ENCODE measurements at places on chromosomes 3 and 15.
A peak's percentile ranks its signal among the peaks of the same experiment; 100 is the strongest.

DNA sequence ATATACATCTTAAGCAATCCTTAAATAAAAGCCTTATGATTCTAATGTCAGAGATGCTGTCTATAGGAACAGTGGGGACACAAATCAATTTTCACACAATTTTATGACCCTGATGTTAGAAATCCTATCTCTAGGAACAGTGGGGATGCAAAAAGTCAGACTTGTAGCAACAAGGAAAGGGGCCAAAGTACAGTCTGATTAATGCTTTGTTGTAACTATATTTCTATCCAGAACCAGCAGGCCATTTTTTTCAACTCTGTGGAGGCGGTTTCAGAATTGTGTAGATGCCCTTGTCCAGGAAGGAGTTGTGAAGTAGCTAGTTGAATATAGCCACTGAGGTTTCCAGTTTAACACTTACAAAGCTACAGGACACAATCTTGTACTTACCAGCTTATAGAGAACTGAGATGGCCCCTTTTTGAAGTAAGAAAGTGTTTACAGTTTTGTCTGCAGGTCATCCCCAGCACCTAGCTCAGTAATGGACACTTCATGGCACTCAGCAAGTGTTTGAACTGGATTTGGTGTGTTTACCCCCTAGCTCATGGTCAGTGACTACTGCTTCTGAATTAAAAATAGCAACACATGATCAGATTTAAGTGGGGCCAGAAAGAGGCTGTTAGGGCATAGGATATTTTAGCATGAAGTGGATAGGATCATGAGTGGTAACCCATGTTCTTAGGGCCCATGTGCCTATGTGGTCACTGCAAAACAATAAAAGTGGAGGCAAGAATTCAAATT lies 54.3 kb downstream of the RAB7A start:
- DNase-seq, result no peak

GRCh38 chr3:31465999-31466398 lies 66.7 kb upstream of the STT3B start:
- DNase-seq, result no peak

DNA sequence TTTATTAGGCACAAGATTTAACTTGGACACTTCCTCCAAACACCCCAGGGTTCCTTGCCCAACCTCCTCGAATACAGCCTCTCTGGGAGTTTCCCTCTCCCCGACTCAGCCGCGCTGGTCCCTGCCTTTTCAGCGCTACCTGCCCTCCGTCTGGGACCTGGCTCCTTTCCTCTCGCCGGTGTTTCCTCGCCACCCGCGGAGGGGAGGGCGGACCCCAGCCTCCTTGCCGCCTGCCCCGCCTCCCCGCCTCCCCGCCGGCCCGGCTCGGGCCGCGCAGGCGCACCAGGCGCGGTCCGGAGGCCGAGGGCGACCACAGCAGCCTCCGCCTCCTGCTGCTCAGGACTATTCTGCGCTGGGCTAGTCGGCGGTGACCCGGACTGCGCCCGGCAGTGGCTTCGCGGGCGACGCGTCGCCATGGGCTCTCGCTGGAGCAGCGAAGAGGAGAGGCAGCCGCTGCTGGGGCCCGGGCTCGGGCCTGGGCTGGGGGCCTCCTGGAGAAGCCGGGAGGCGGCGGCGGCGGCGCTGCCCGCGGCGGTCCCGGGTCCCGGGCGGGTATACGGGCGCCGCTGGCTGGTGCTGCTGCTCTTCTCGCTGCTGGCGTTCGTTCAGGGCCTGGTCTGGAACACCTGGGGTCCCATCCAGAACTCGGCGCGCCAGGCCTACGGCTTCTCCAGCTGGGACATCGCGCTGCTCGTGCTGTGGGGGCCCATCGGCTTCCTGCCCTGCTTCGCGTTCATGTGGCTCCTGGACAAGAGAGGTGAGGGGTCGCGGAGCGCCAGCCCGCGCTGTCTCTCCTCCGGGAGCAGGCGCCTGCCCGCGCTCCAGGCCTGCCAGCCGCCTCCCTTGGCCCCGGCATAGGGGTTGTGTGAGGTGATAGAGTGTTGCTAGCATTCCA lies at the start of gene SLC49A4:
Gene SLC49A4 (plus strand): TSS at position 291 of the 895 bp plus-strand sequence. CDS start 124 bp downstream, at position 415.
- DNase-seq, result no peak

- DNase-seq, result peak; percentile 87
Observed at GRCh38 chr3:100402256-100402655, 917 bp downstream of the LNP1 start.

DNA sequence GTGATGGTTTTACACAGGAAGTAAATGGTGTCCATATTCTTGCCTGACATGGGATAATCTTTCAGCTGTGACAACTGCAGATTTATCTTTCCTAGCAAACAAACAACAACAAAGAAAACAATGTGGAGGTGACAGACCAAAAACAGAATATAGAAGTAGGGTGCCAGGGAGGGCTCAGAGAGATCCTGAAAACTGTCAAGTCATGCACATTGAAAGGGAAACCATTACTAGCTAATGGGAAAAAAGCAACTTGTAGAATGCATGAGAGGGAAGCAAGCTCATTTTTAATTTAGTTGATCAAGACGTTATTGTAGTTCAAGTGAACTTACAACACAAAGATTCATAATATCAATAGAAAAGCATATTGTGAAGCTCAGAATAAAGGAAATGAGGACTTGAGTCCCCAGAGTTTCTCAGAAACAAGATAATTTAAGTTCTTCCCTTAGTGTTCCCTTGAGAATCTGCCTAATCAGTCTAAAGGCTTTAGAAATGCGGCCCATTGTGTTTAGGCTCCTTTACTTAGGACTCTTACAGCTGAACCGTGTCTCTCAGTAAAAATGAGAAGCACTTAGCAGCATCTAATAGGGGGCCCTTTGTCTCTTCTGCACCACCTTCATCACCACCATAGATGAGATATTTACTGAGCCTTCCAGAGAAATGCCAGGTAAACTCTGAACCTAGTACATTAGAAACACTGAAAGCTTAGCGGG lies 115.6 kb upstream of the CADPS start:
- DNase-seq, result no peak
